ENCODE measurements at places on chromosomes 13 and 19.

DNA sequence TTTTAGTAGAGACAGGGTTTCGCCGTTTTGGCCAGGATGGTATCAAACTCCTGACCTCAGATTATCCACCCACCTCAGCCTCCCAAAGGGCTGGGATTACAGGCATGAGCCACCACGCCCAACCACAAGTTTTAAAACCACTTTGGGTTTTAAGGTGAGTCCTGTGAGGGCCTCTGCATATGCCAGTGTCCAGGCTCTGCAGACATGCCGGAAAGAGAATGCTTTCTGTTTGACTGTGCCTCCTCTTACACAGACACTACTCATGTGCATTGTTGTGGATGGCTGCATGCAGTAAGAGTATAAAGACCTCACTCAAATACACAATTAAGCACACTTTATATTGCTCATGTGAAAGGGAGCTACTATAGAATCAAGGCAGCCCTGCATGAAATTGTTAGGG, 20.8 kb upstream of the SLC25A30 start:
- no peak for DNase-seq

- DNase-seq = no peak
Observed at GRCh38 chr19:29524201-29524911, 1.4 kb upstream of the VSTM2B start.

DNA sequence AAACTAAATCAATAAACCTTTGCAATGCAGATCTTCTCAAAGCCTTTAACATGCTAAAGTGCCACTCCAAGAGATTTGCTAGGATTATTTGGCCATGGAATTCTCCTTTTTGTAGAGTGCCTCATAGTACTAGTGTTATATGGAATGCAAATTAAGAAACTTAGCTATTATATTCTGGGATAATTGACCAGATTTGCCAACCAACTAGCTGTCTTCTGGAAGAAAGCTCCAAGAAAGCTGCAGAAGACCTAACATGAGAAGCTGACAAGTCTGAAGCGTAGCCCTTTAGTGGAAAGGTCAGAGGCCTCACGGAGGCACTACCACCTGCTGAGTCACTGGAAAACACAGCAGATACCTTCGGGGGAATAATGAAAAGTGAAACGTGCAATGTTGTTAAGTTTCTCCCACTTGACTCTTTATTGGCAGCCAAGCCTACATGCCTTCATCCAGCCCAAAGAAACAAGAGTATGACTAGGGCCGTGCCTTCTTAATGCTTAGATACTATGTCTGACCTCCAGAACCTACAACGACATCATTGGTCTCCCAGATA, 29.8 kb upstream of the KATNAL1 start:
- no peak for DNase-seq

- no peak for DNase-seq
Observed at GRCh38 chr13:50400035-50400726, 384.9 kb downstream of the KCNRG start.
